ENCODE measurements at places on chromosomes 16 and 17. TPM values are rescaled to one million over a fixed set of nuclear protein-coding genes. Genes with fewer than 3 reads are reported as not detected.

RHBDL1 gene
- total RNA-seq = 2.1 TPM

NPW gene
- 6.6 TPM for total RNA-seq

STAT5A gene
- 18.5 TPM for total RNA-seq

CBFA2T3 gene
- not detected for total RNA-seq

MAP2K6 gene
- total RNA-seq = 2.2 TPM

PRSS22 gene
- total RNA-seq = 0.40 TPM

NAA60 gene
- total RNA-seq = 37.0 TPM

PSMB10 gene
- total RNA-seq = 58.4 TPM

BCKDK gene
- 80.2 TPM for total RNA-seq

CCL11 gene
- 0.13 TPM for total RNA-seq

GDPD3 gene
- total RNA-seq = 4.2 TPM

HOXB4 gene
- 12.5 TPM for total RNA-seq

TBC1D3C gene
- not detected for total RNA-seq

SOX9 gene
- 33.9 TPM for total RNA-seq

SLC5A10 gene
- total RNA-seq = not detected

SPNS2 gene
- 0.26 TPM for total RNA-seq

ARHGAP27 gene
- total RNA-seq = 2.5 TPM

ATP2A3 gene
- 5.0 TPM for total RNA-seq

OR1F1 gene
- total RNA-seq = not detected

SALL1 gene
- 0.39 TPM for total RNA-seq

Measured in epithelial cell of alveolus of lung (primary cell).